ENCODE measurements at places on chromosomes 5 and 9.

- H3K27ac ChIP-seq, result no peak overlapping the region
- H3K4me3 ChIP-seq, result no peak overlapping the region
- no peaks in the 10 kb centered on the region for H3K27me3 ChIP-seq
- no peak for DNase-seq
- H3K36me3 ChIP-seq, result peaks cover 11% of the 10 kb centered on the region
These were observed 137.6 kb downstream of the SUSD1 start for GRCh38 chr9:112037281-112038016.

GRCh38 chr5:110840347-110840960, 101.6 kb downstream of the SLC25A46 start:
- DNase-seq, result peak; percentile 25
- no peak overlapping the region for H3K4me3 ChIP-seq
- H3K27me3 ChIP-seq, result no peaks in the 10 kb centered on the region
- no peaks in the 10 kb centered on the region for H3K4me1 ChIP-seq
- no peaks in the 10 kb centered on the region for H3K36me3 ChIP-seq
- no peak overlapping the region for H3K27ac ChIP-seq

DNA sequence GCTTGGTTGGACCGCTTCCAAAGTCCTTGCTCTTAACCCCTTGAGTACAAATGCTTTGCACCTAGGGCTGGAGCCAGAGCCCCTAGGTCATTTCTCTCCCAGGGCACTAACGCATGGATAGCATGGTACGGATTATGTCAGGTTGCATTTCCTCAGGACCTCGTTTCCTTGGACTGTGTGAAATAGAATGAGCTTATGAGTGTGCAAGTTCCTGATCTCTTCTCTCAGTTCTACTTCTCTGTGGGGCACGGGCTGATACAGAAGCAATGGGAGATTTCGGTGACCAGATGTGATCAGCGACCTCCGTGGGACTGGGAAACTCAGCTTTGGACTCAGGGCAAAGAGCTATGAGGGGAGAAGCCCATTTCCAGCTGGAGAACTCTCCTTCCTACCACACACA, 14.2 kb downstream of the SPARC start:
- DNase-seq, result no peak
- H3K4me3 ChIP-seq, result no peak overlapping the region
- H3K27ac ChIP-seq, result peak overlapping the region; percentile 89
- H3K27me3 ChIP-seq, result no peaks in the 10 kb centered on the region
- peaks cover 70% of the 10 kb centered on the region for H3K4me1 ChIP-seq
- H3K36me3 ChIP-seq, result peaks cover 64% of the 10 kb centered on the region

GRCh38 chr9:121359351-121360294, 10.4 kb downstream of the STOM start:
- H3K4me3 ChIP-seq, result no peak overlapping the region
- no peak for DNase-seq
- H3K4me1 ChIP-seq, result peaks cover 96% of the 10 kb centered on the region
- H3K27me3 ChIP-seq, result no peaks in the 10 kb centered on the region
- H3K27ac ChIP-seq, result peak overlapping the region; percentile 93

DNA sequence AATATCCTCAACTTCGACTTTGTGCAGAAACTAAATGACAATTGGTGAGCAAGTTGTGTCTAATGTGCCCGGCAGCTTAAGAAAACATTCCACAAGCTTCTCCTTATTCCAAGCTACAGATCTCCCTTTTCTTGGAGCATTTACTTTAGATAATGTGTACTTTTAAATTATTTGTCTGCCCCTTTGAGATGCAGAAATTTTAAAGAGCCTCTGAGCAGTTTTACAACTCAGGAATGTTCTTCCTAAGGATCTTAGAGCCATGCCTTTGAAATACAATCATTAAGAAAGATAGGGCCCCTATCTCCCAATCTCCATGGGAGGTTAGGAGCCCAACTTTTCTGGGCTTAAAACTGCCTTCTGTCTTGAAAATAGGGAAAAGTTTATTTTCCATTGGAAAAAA, 723.7 kb upstream of the COX7C start:
- H3K27me3 ChIP-seq, result no peaks in the 10 kb centered on the region
- H3K36me3 ChIP-seq, result no peaks in the 10 kb centered on the region
- no peak overlapping the region for H3K4me3 ChIP-seq
- no peaks in the 10 kb centered on the region for H3K4me1 ChIP-seq
- H3K27ac ChIP-seq, result no peak overlapping the region
